Osteoblast (primary cell): ENCODE measurements at places on chromosomes 6 and 20.

GRCh38 chr6:52571099-52571755, 5.6 kb downstream of the TRAM2 start:
- DNase-seq, result no peak

DNA sequence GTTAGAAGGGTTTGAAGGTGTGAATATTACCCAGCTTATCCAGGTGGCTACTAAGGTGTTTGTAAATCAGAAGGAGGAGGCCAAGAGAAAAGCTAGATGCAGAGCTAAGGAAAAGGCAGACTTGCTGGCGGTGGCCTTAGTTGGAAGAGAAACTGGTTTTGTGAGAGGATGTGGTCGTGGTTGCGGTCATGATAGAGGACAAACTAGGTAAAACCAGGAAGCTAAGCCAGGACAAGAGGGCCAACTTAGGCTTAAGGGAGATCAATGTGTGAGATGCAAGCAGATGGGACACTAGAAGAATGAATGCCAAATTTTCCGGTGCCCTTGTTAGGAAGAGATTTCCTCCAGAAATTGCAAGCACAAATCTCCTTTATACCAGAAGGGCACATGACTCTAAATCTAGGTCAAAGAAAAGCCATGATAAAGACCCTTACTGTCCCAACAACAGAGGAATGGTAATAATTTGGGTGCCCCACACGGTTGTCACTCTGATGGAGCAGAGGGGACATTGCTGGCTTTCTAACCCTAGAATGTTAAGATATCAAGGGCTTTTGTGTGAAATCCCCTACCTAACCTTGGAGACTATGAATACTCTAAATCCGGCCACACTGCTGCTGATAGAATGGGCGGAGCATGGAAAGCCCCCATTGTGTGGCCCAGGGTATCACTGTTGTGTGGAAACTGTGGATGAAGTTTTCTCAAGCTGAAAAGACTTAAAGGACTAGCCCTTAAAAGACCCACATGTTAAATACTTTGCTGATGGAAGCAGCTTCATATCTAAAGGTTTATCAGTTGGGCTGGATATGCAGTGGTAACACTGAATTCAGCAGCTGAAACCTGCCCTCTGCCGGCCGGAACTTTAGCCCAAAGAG, 7.8 kb downstream of the IL22RA2 start:
- no peak for DNase-seq

GRCh38 chr6:151509048-151509447, 15.2 kb downstream of the CCDC170 start:
- no peak for DNase-seq

DNA sequence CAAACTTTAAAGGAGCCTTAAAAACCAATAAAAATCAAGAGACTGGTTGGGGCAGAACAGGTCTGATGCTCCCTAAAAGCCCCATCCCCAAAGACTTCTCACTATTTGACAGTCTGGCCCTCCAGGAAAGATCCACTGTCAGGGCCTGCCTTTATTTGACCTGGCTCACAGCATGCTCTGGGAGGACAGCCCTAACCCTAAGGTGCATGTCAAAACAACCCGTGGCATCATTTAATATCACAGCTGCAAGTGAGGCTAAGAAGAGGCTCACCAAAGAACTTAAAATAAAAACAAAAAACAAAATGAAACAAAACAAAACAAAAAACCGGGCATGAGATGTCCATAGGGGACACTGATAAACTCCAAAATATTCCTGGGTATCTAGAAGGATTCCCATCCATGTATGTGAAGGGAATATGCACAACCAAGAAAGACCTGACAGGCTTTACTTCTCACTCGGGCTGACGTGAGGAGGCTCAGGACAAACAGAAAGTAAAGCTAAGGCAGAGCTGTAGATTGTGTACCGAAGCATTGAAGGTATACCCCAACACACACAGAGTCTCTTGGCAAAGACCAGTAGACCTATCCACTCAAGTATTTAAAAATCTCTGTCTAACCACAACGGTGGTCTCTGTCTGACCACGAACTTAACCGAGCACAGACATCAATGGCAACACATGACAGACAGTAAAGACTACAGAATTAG, 57.3 kb downstream of the AHI1 start:
- DNase-seq, result no peak
